ENCODE measurements at places on chromosomes 3 and 15. TPM values are rescaled to one million over a fixed set of nuclear protein-coding genes. Genes with fewer than 3 reads are reported as not detected.

GRCh38 chr3:171875923-171876412, 32.8 kb downstream of the TMEM212 start:
- no peak for DNase-seq

DNA sequence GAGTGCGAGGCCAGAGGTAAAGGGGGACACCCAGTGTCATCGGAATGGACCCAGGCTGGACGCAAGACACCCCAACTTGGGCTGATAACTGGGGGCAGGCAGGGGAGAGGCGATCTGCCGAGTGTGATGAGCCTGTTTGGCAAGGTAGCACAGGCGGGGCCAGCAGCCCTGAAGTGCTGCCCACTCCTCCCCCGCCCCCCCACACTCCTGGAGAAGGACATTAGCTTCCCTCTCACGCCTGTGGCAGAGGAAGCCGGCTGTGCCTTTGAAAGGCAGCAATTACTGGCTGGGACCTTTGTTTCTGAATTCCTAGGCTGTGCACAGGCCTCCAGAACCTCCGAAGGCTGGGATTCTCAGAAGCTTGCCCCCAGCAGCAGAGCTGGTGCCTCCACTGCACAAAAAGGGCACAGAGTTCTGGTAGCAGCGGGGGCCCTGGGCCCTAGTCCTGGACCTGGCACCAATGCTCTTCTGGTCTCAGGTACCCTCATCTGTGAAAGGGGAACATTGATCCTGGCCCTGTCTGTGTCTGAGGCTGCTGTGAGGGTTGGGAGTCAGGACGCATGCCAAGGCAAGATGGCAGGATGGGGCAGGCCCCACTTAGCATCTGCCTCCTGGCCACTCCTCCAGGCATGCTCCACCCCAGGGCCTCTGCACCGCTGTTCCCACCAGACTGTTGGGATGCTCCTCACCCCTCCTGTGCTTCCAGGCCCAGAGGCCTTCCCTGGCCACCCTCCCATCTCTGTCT, 28.6 kb downstream of the IQSEC1 start:
- DNase-seq, result no peak

- DNase-seq, result no peak
Observed at GRCh38 chr3:181948286-181948685, 236.6 kb downstream of the SOX2 start.

DNA sequence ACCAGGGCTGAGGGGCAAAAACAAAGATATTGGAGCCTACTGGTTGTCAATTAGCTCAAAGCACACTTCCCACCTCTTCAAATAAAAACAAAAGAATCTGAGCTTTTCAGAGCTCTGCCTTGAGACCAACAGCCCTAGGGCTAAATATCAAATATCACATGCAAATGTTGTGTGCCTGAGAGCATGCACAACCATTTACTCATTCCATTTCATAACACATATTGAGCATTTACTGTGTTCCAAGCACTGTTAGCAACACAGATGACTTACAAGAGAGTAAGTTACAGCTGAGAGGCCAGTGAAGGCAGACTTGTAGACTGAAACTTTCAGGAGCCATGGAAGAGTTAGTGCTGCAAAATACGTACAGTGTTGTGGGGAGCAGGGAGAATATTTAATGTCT, 222.4 kb downstream of the CPNE4 start:
- no peak for DNase-seq

GRCh38 chr3:180295811-180296210, 259.1 kb upstream of the PEX5L start:
- no peak for DNase-seq

The EFHB gene
- 0.78 TPM for total RNA-seq

The APBA2 gene
- total RNA-seq, result 206 TPM

The ABI3BP gene
- not detected for total RNA-seq

Measured in naive thymus-derived CD8-positive, alpha-beta T cell (primary cell).